GM12891 (cell line): ENCODE measurements at places on chromosomes 3 and 15.

DNA sequence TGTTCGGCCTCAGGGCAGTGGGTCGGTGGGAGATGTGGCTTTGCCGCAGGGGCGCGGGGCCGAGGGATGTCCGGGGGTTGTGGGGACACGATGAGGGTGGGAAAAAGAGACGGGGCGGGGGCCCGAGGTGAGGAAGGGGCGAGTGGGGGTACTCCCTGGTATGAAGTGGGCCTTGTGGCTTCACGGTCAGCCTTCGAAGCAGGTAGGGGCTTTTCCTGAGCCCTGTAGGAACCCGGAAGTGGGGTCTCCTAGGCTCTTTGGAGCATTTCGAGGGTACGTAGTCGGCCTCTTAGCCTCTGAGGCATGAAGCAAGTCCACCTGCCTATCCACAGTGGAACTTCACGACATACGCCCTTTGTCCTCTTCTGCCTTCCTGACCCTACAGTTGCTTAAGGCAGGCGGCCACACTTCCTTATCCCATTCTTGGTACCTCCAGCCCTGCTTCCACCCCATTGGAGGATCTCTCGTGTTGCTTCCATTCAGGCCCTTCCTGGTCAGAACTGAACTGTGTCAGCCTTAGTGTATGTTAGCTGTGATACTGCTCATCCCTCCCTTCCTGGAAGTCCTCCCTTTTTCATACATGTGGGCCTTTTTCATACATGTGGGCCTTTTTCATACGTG, 389 bp downstream of the ARPC4 start:
- DNase-seq: no peak

GRCh38 chr3:194577986-194578905, 55.0 kb downstream of the TMEM44 start:
- no peak for DNase-seq

DNA sequence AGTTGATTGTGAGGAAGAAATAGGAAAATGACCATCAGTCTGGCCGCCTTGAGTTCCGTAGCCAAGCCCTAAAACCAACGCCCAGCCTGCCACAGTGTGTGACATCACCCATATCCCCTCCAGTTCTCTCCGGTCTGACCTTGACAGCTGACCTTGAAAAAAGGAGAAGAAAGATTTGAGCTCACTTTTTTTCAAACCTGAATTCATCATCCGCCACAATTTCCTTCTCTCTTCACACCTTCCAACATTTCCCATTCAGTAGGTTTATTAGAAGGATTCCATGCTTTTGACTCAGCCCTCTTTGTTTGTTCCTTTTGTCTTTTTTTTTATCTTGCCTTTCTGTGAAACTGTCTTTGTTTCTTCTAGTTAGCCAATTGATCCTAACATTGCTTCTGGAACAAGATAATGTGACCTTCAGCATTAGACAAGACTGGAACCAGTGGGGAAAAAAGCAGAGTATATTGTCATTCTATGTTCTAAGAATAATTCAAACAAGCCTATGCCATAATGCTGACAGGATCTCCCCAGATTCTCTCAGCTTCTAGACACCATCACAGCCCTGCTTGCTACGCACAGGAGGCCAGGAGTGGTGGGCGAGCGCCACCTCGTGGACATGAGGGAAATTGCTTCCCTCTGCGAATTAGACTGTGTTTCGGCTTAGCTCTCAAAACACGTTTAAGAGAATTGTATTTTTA, 283.1 kb downstream of the FGF12 start:
- peak; percentile 30 for DNase-seq

DNA sequence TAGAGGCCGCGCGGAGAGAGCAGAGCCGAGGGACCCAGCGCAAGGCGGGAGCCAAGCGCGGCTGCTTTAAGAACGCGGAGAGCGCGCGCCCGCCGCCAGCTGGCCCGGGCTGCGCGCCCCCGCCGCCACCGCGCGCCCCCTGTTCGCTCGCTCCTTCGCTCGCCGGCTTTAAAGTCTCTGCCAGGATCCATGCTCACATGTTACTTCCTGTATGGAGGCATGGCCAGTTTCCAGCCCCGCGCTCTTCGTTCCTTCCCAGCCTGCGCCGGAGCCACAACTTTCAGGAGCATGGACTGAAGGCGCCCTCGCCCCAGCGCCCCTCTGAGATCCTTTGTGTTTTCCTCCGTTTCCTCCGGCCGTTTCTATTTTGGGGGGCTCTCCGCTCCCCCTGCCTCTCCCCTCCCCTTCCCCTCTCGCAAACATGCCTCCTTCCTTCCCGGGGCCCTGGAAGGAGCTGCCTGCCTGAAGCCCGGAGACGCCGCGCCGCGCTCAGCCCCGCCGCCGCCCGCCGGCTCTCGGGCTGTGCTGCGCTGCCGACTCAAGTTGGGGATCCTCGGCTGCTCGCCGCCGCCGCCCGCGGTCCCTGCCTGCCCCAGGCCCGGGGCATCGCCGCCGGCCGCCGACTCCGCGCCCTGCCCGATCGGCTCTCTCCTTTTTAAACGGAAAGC, at the start of gene PTPRG:
Gene PTPRG (plus strand): TSS at position 198 of the 668 bp plus-strand sequence. CDS start 717 bp downstream, outside the sequence.
- DNase-seq: peak; percentile 69

GRCh38 chr3:159301961-159302360, 500.1 kb downstream of the MFSD1 start:
- DNase-seq: no peak

- DNase-seq: peak; percentile 42
These were observed 33.5 kb downstream of the MYL3 start for GRCh38 chr3:46829699-46830208.

- no peak for DNase-seq
These were observed 6.2 kb upstream of the ZNF774 start for GRCh38 chr15:90345857-90346256.

DNA sequence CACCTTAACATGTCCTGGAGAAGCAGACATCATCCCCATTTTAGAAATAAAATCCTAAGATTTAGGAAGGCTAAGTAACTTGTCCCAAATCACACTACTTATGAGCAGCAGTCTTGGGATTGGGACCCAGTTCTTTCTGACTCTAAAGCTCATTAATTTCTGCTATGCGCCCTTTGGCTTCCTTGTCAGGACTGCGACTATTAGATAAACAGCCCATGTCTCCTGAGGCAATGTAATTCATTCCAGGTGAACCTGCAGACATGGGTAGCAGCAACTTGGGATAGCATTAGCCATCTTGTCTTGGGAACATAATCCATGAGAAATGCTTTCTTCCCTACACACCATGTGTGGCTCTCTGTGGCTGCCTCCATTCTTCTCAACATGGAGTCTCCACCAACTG, 32.3 kb upstream of the FBN1 start:
- no peak for DNase-seq

- DNase-seq: no peak
These were observed 643.2 kb downstream of the SQOR start for GRCh38 chr15:46278062-46278461.

DNA sequence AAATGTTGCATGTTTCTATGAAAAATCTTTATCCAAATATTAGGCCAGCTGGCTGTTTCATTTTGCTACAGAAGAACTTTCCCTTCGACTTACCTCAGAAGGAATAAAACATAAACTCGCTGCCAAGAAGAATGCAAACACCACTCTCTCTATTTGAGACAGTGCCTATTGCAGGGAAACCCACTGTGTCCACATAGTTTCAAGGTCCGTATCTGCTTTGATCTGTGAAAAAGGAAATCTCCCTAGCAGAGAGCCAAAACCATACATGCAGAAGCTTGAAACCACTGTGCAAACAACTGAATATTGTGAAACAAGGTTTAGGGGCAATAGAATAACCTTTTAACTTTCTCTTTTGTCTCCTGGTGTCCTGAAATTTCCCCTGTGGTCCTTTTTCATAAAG, 35.0 kb upstream of the CAPN7 start:
- no peak for DNase-seq

GRCh38 chr3:60675424-60675823, 575.8 kb downstream of the FHIT start:
- no peak for DNase-seq

GRCh38 chr3:160765211-160765610, 9.2 kb downstream of the PPM1L start:
- no peak for DNase-seq

DNA sequence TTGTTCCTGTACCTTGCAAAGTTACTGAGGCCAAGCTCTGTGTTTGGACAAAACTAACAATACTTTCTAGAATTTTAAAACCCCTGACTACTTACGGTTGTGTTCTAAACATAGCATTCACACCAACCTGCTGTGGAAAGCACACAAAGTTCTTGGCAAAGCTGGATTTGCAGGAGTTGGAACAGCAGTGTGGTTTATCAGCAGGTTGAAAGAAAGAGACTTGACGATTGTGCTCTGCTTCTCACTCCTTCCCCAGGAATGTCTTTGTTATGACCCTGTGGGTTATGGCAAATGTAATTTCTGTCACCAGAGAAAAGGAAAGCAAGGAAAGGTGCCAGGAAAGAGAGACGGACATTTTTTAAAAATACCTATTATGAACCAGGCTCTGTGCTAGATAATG, 165.5 kb upstream of the TGFBR2 start:
- DNase-seq: no peak

- DNase-seq: no peak
These were observed 132.2 kb upstream of the TSC22D2 start for GRCh38 chr3:150275941-150276340.

DNA sequence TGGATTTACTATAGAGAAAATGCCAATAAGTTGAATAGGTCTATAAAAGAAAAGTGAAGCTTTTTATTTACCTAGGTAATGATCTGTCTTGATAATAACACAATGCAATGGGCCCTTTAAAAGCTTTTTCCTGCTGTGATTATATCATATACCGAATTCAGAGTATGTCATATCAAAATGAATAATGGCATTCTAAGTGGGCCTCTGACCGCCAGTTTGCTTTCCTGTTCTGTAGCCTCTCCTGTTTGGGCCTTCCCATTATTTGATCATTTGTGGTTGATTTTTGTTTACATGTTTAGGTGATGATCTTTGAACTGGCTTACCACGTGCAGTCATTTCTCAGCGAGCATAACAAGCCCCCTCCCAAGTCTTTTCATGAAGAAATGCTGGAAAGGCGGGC, 14.9 kb downstream of the EIF2AK4 start:
- no peak for DNase-seq

- no peak for DNase-seq
These were observed 37.9 kb downstream of the TUBGCP4 start for GRCh38 chr15:43408789-43409188.
